ENCODE measurements at places on chromosomes 12 and 14. TPM values are rescaled to one million over a fixed set of nuclear protein-coding genes. Genes with fewer than 3 reads are reported as not detected.

IFNG gene
- total RNA-seq: not detected

APOF gene
- not detected for total RNA-seq

GRCh38 chr12:71183018-71183417, 25.2 kb upstream of the TSPAN8 start:
- peak; percentile 38 for DNase-seq

DNA sequence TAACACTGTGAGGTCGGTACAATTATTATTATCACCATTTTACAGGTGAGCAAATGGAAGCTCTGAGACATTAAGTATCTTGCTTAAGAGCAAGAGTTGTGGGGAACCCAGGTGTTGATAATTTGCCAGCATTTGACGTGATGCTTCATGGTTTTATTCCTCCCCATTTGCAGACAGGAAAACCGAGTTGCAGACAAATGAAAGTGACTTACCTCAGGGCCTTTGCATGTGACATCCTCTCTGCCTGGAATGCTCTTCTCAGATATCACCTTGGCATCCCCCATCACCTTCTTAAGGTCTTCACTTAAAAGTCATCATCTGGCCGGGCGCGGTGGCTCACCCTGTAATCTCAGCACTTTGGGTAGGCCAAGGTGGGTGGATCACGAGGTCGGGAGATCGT, 21.0 kb upstream of the P2RX7 start:
- no peak for DNase-seq

- DNase-seq: no peak
Measured at GRCh38 chr12:58211211-58211610, 269.8 kb downstream of the ATP23 start.

DNA sequence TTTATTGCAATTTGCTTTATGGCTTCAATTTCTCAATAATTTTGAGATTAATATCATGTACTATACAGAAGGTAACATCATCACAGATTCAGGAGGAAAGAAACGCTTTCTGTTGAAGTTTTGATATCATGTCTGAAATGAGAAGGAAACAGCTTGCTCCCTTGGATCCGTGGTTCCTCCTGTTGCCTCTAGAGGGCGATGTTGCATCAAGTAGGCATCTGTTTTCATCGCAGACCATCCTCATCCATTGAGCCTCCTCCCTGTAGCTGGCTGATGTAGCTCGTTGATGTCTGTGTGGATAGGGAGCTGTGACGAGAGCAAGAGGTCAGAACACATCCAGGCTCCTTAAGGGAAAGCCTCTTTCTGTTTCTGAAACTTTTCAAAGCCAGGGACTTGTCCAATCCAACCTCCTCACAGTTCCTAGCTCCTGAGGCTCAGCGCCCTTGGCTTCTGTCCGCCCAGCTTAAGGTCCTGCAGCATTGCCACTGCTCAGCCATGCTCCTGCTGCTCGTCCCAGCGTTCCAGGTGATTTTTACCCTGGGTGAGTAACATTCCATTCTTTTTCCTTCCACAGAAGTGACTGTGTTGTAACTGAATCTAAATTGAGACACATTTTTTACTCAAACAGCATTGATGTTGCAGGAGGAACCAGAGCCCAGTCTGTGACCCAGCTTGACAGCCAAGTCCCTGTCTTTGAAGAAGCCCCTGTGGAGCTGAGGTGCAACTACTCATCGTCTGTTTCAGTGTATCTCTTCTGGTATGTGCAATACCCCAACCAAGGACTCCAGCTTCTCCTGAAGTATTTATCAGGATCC, 304.8 kb upstream of the OR4E1 start:
- DNase-seq: peak; percentile 29

GRCh38 chr14:89190765-89191513, 226.1 kb downstream of the FOXN3 start:
- no peak for DNase-seq

- DNase-seq: no peak
Measured at GRCh38 chr12:120126635-120127005, 10.1 kb upstream of the RAB35 start.

- no peak for DNase-seq
Measured at GRCh38 chr14:61642614-61642982, 52.7 kb upstream of the HIF1A start.

DNA sequence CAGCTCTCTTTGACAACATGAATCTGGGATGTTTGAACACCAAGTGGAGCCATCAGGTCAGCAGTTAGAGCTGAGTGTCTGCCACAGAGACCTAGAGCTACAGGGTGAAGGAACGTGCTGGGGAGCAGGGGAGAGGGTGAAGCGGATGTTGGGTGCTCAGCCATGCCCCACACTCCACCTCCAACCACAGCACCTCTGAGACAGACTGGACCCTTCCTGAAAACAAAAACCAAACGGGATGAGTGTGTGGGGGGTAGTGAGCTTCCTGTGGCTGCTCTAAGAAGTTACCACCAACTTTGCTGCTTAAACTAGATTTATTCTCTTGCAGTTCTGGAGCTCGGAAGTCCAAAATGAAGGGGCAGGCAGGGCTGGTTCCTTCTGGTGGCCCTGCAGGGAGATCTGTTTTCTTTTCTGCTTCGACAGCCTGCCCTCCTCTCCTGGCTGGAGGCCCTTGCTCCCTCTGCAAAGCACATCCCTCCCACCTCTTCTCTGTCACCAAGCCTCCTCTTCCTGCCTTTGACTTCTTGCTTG, 5.6 kb upstream of the GOLGA3 start:
- DNase-seq: no peak

Data from HT1080 (cell line).